ENCODE measurements at places on chromosomes 1 and 21.

GRCh38 chr1:3550511-3551289 lies 60.6 kb downstream of the MEGF6 start:
- no peak for DNase-seq

DNA sequence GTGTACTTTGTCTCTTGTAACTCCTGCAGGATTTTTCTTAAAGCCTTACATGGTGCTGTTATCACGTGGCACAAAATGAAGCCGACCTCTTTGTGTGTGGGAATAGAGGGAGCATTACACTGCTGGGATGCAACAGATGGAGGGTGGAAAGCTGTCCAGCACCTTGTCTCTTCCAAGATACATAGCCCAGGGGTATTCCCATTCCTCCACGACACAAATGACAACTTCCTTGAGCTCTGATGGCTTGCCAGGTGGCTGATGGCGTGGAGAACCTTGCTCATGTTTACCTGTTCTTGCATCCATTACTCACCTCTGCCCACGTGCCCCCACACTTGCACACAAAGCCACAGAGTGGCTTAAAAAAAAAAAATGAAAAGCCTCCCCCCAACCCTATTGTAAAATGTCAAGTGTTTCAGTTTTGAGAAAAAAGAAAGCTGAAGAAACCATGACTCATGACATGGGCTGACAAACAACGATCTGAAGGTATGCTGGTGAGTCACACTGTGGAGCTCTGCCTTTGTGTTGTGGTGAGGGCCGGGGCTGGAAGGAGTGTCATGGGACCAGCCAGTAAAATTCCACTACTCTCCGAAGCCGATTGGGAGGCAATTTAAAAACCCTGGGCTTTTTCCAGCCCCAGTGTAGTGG lies 32.0 kb upstream of the ATP5PO start:
- peak; percentile 15 for DNase-seq

GRCh38 chr1:24959623-24959975 lies 29.5 kb upstream of the RUNX3 start:
- DNase-seq = no peak

DNA sequence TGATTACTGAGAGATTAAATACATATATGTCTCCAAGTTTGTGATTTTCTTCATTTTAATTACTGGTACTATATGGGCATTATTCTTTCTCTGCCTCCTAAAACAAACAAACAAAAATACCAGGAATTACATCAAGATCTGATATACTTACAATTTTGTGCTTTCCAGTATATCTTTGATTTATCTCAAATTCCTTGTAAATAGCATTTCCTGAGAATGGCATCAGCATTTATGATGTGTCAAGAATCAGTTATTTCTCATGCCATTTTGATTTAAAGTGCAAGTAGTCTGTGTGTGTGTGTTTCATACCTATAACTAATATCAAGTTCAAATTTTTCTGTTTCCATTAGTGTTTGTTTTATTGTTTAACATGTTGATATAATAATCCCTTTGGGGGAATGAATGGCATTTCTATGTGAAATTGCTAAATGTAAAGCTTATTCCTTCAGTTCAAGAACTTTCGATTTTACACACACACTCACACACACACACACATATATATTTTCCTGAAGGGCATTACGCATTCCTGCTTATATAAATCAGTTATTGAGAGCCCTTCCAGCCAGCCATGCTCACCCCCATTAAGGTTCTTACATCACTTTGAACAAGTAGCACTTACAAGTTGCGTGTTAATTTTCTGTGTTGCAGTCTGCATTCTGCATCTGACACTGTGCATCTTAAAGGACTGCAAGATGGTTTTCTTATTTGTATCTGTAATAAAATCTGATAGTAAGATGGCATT lies 102.7 kb downstream of the NEK7 start:
- DNase-seq = no peak

- no peak for DNase-seq
Measured at GRCh38 chr1:155037043-155037442, 3.4 kb downstream of the DCST1 start.

DNA sequence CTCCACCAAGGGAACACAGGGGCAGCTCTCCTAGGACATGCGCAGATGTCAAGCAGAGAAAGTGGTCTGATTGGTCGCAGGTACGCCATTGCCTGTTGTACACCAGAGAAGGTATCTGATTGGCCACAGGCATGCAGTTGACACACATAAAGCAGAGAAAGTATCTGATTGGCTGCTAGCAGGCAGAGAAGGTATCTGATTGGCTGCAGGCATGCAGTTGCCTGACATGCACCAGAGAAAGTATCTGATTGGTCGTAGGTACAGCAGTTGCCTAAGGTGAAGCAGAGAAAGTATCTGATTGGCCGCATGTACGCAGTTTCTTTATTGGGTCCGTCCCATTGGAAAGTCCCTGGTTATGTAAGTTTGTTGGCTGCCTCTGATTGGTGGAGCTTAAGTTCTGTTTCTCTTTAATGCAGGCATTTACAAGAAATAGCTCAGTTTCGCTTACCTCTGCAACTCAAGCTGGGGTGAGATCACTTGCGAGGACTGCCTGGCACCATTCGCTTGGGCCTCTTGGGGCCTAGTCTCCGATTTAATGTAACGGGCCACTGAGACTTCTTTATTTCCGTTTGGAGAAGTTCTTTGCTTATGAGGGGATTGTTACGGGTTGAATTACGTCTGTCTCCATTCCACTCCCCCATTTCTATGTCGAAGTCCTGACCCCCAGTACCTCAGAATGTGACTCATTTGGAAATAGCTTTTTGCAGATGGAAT lies 74.2 kb downstream of the SIK1 start:
- DNase-seq = no peak

DNA sequence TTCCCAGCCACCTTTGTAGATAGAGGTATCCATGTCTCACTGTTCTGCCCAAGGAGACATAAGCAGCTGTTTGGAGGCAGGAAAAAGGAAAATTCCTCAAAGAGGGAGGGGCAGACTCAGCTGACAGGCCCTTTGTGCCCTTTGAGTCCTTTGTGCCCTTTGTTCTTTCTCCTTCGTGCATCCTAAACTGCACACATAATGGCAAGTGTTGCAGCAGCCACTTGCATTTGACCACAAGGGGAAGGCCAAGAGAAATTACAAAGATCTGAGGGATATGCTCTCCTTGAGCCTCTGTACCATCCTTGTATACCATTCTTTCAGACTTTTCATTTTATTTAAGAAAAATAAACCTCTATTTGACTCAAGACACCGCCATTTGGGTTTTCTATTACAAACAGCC lies 71.8 kb upstream of the PKN2 start:
- no peak for DNase-seq

- DNase-seq = no peak
Measured at GRCh38 chr1:163442895-163443294, 121.1 kb downstream of the NUF2 start.

GRCh38 chr1:27624467-27625178 lies 10.4 kb downstream of the FGR start:
- DNase-seq = no peak

DNA sequence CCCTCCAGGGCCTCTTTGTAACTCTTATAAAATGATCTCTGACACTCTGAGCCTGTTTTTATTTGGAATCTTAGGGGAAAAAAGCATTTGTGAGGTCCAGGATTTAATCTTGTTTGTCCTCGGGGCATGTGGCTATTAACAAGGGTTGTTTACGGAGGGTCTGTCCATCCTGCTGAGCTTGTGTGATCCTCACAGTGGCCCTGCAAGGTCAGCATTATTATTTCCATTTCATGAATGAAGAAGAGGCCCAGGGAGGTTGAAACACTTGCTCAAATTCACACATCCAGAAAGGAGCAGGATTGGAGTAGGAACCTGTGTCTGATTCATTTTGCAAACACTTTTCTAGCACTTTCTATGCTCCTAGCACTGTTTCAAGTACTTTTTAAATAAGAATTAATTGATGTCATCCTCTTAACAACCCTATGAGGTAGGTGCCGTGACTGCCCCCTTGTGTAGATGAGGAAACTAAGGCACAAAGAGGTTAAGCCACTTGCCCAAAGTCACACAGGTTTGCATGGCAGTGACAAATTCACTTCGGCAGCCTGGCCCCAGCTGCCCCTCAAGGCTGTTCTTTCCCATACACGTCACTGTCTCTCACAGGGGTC lies 178.9 kb downstream of the MIS18A start:
- no peak for DNase-seq

- no peak for DNase-seq
Measured at GRCh38 chr1:113868387-113869083, 3.0 kb downstream of the PTPN22 start.

- DNase-seq = no peak
Measured at GRCh38 chr1:221099747-221100595, 220.7 kb downstream of the HLX start.

GRCh38 chr1:222788402-222789156 lies 26.3 kb upstream of the DISP1 start:
- DNase-seq = no peak

DNA sequence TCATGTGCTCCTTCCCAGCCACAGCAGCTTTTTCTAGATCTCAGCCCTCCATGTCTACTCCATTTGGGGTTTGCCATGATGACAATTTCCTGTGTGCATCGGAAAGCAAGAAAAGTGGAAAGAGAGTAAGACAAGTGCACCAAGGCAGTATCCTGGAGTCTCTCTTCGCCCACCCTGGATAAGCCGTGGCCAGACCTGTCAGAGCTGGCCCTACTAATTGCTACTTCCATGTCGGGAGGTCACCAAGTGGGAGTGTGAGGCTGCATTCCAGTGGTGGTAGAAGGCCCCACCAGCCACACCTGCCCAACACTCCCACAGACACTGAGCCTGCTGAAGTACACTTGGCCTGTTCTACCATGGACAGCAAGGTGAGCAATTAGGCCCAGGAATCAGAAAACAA lies 14.0 kb upstream of the LORICRIN start:
- no peak for DNase-seq

DNA sequence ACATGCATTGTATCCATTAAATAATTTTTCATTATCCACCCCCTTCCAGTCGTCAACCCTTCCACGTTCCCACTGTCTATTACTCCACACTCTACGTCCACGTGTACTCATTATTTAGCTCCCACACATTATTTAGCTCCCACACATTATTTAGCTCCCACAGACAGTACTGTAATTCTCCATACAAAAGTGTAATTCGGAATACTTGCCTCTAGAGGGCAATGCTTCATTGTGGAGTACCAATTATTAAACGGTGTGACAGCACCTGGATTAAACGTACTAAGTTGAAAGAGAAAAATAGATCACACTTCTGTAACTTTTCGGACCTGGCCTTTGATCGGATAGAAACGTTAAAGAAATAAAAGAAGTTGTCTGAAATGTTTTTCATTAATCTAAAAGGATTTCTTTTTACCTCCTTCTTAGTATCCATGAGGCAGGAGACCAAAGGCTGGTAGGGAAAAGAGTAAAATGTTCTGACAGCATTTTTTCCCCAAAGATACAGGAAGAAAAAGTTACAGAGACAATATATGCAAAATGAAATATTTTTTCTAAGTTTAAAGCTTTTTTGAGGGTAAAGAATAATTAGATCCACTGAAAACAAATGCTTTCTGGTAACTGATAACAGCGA lies 99.2 kb downstream of the LHX8 start:
- DNase-seq = no peak

- DNase-seq = no peak
Measured at GRCh38 chr1:217846733-217847132, 215.6 kb downstream of the SPATA17 start.

- DNase-seq = no peak
Measured at GRCh38 chr1:76027341-76027740, 47.2 kb upstream of the ST6GALNAC3 start.

DNA sequence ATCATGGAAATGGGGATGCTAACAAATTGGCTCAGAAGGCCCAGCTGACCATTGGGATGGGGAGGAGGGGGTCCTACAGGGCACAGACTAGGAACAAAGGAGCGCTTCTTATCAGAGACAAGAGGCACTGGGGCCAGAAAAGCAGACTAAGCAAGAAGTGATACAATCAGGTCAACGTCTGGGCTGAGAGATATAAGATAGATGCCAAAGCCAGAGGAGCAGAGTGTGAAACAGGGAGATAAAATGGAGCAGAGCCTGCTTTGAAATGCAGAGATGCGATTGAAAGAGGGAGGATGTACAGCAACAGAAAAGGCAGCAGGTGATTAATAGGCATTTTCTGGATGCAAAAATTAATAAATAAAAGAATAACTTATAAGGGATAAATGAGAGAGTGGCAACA lies 127.5 kb upstream of the SAMSN1 start:
- DNase-seq = no peak

DNA sequence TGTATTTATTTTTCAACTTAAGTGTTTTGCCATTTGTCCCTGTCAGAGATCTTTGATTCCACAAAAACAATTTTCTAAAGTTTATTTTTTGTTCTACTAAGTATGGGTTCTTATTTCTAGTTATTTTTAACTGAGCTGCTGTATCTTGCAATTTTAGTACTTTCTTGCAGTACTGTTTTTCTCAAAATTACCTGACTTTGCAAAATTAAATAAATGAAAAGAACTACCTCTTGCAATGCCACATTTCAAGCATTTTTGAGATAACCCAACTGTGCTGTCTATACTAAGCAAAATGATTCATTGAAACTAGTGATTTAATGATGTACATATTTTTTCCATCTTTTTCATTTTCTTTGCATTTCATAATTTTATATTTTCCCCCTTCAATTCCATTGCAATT lies 71.5 kb upstream of the ADGRL2 start:
- no peak for DNase-seq

GRCh38 chr1:154348429-154349076 lies 23.2 kb downstream of the ATP8B2 start:
- no peak for DNase-seq

GRCh38 chr1:3455670-3456448 lies 1.4 kb downstream of the ARHGEF16 start:
- no peak for DNase-seq

DNA sequence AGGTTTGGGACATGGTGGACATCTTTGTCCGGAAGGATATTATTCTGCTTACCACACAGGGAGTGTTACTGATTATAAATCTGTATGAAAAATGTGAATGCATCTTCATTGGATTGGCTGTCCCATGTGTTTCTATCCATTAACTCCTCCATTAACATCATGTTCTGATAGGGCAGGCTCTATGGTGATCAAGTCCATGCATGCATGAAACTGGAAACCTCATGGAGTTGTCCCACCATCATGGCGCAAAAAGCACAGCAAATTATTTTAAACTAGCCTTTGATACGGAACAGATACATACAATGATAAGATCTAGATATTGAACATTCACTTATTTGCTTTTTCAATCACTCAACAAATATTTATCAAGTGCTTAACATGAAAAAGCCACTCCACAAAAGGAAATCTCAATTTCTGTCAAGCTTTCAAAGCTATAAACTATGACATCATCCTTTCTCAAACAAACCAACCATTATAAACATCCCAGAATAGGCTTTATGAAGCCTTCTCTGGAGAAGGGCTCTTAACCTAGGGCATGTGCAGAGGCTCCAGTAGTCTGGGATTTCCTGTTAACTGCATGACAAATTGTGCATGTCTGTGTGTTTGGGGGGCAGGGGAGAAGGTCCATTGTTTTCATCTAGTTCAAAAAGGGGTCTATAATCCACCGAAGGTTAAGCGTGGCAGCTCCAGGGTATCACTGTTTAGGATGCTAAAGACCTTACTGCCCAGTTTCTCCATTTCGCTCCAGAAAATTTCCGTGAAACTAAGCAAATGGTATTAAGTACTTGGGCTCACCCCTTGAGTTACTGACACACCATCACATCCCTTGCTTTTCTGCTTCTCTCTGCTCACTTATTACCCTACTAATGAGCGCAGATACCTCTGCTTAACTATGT lies 46.1 kb downstream of the ADAMTS1 start:
- DNase-seq = no peak

GRCh38 chr1:184027826-184028695 lies 9.5 kb downstream of the COLGALT2 start:
- no peak for DNase-seq

- no peak for DNase-seq
Measured at GRCh38 chr1:12174924-12175810, 8.4 kb downstream of the TNFRSF1B start.

All from hypothalamus (tissue), 51 donors.